Stimulated activated CD4-positive, alpha-beta T cell treated with anti-CD3 and anti-CD28 coated beads, TNF-alpha, amount 100 ng/mL, for 24 hours (primary cell): ENCODE measurements at places on chromosomes 12 and 14.

DNA sequence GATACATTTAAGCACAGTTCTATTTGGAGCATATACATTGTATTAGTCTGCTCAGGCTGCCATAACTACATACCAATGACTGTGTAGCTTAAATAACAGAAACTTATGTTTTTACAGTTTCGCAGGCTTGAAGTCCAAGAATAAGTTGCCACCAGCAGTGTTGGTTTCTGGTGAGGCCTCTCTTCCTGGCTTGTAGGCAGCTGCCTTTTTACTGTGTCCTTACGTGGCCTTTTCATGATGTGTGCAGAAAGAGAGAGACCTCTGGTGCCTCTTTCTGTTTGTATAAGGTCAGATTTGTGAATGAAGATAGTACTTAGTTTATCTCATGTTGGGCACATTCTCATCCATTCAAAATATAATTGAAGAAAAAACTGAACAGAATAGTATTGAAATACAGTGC is 636.6 kb downstream of the FLRT2 start:
- no peak for DNase-seq

DNA sequence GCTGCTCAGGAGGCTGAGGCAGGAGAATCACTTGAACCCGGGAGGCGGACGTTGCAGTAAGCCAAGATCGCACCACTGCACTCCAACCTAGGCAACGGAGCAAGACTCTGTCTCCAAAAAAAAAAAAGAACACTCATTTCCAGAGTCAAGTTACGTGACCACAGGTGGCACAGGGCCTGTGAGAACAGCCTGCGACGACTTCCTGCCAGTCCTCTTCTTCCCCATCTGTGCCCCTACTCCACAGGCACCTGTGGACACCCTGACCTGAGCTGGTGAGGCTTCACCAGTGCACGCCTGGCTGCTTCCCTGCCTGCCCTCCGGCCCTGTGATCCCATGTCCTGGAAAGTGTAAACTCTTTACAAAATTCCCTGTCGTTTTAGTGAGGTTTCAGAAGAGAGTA is 77.7 kb downstream of the PPP2R5C start:
- no peak for DNase-seq

DNA sequence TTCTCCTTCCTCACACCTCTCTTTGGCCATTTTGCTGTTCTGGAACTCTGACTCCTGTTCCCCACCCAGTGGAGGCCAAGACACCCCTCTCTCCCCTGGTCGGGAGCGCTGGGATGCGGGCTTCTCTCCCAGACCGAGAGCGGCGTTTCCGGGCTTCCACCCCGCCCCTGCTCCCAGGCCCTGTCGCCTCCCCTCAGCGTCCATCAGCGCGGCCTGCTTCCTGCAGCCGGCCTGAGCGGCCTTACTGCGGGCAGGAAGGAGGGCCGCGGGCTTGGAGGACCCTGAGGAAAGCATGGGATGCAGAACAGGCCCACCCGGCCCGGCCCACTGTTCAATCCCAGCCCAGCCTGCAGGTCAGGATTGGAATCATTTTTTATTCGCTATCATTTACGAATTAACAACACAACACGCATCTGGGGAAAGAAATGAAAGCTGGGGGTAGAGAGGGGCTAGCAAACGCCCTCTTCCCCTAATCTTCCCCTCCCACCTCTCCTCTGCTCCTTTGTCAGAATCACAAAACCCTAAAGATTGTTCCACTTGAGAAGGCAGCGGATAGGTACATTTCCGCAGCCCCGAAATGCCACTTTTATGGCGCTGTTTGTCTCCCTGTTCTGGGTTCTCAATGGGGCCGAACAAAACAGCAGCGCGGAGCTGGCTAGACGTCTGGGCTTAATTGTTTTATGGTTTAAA is 3.8 kb upstream of the HOXC8 start:
- no peak for DNase-seq

DNA sequence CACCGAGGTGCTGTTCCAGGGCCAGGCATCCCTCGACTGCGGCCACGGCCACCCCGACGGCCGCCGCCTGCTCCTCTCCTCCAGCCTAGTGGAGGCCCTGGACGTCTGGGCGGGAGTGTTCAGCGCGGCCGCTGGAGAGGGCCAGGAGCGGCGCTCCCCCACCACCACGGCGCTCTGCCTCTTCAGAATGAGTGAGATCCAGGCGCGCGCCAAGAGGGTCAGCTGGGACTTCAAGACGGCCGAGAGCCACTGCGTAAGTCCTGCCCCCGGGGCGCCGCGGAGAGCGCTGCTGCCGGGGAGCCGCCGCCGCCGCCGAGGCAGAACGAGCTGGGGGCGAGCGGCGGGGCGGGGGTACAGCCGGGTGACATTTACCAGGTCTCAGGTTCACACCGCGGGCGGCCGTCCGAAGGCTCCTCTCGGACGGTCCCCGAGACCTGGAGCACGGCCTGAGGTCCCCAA is 1.4 kb downstream of the PLXNC1 start:
- DNase-seq, result peak; percentile 24

DNA sequence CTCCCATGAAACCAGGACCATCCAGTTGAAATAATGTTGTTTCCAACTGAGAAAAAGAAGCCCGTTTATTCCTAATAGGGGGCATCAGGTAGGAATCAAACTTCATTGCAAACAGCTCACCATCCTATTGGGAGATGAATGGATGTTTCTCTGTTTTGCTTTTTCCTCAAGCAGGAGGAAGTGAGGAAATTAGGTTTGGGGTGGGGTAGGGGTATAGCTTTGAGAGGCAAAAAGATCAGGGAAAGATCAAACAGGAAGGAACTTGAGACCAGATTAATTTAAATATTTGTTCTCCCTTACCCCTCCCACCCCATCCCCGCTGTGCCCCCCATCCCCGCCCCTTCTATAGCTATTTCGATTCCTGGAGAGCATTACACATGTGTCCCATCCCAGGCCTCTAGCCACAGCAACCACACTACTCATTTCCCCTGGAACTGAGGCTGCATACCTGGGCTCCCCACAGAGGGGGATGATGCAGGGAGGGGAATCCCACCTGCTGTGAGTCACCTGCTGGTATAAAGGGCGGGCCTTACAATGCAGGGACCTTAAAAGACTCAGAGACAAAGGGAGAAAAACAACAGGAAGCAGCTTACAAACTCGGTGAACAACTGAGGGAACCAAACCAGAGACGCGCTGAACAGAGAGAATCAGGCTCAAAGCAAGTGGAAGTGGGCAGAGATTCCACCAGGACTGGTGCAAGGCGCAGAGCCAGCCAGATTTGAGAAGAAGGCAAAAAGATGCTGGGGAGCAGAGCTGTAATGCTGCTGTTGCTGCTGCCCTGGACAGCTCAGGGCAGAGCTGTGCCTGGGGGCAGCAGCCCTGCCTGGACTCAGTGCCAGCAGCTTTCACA is at the start of gene IL23A:
Gene IL23A, plus strand, starts transcription at position 577 of the 850 bp plus-strand sequence. Its CDS starts 161 bp downstream, at position 738.
- peak; percentile 85 for DNase-seq

DNA sequence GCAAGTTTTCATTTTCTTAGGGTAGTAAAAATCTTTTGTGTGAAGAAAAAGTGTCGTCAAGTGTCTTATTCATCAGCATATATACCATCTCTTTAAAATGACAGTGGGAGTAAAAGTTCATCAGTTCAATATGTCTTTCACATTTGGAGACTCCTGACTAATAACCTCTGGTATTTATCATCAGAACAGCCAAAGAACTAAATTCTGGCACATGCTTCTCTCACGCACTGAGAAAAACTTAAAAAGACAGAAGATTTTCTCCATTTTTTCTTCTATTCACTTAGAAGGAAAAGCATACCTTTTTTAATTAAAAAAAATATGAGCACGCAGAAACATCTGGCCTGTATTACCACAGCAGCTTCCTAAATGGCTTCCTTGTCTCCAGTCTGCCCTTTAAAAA is 265.7 kb downstream of the AKAP6 start:
- DNase-seq, result no peak

DNA sequence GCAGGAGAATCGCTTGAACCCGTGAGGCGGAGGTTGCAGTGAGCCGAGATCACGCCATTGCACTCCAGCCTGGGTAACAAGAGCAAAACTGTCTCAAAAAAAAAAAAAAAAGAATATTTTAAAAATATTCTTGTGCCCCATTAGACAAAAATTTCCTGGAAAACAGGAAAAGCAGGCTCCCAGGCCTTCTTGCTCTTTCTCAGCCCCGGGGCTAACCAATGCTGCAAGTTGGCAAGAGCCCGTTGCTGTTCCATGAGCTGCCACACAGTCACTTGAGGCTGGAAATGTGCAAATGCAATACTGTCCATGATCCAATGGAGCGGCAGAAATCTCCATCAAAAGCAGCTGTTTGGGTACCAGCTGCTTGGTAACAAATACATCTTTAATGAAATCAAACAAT is 994.7 kb downstream of the VRK1 start:
- no peak for DNase-seq

DNA sequence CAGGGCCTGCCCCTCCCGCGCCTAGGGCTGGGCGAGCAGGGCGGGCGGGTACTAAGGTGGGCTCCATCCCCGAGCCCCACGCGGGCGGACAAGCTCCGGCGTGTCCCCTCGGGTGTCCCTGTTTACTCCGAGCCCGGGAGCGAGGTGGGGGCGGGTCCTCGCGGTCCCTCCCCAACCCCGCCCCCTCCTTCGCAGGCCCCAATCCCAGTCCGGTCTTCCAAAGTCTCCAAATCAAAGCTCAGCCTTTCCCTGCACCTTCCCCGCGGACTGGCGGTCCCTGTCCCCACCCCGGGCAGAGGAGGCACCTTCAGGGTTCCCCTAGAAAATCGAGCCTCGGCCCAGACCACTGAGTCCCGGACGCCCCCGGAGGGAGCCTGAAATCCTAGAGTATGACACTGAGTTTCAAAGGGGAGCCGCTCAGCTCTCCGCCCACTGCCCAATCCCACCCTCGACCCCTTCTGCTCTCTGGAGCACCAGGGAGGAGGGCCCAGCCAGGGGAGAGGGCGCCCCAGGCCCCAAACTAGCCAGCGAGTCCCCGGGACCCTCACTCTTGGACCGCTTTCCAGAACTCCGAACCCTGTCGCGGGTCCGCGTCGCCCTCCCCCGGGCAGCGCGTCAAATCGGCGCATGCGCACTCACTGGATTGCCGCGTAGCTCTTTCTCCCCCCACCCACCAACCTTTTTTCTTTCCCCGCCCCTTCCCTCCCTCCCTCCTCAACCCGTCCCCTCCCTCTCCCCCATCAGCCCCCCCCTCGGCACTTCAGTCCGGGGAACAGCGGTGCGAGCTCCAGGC is at the start of gene LRP1:
Gene LRP1, plus strand, starts transcription at position 758 of the 793 bp plus-strand sequence. CDS start 482 bp downstream, outside the sequence.
- DNase-seq, result peak; percentile 69

DNA sequence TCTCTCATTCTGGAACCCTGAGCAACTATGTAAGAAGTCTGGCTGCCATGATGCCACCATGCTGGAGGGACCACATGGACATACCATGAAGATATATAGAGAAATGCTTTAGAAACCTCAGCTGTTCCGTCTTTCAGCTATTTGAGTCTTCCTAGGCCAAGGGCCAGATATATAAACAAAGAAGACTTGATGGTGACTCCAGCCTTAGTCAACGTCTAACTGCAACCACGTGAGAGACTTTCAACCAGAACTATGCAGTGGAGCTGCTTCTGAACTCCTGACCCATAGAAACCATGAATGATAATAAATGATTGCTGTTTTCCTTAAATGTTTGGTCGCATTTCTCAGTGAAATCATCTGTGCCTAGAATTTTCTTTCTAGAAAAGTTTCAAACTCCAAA is 20.0 kb upstream of the KITLG start:
- no peak for DNase-seq

- DNase-seq, result peak; percentile 14
Measured at GRCh38 chr14:36604757-36605505, 22.5 kb upstream of the NKX2-8 start.

- no peak for DNase-seq
Measured at GRCh38 chr14:72617391-72618031, 276.4 kb downstream of the DPF3 start.

DNA sequence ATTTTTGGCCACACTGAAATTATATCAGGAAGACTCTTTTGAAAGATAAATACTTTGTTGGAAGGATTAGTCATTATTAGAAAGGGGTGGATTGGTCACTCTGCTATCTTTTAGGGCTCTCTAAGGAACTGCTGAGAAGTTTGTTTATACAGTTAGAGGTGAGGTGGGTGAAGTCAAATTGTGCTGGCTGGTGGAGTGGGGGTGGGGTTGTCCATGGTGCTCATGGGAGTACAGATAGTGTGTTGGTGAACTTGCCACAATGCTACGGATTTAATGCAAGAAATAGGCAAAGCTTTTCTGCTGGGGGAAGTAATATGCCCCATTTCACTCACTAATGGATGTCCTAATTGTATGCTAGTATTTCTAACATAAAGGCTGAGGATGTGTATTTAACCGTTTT is 35.8 kb downstream of the SUSD6 start:
- DNase-seq, result no peak

DNA sequence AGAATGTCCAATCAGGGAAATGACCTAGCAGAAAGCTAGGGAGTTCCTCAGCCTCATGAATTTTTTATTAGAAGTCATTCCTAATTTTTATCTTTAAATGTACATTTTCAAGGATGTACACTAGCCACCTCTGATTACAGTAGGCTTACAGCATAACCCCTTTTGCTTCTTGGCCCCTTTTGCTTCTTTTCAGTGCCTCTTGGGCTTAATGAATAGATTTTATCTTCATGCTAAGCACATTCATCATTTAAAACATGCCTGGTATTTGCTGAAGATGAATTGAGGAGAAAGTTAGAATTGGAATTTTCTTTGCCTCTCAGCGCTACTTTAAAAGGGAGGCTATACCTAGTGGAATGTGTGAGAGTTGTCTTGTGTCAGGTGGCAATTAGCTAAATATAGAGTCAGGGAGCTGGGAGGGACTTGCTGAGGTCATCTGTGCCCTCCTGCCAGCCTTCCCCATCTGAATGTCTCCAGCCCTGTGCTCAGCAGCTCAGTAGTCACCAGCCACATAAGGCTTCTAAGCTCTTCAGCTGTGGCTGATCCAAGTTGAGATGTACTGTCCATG is 132.1 kb downstream of the SAMD4A start:
- no peak for DNase-seq

DNA sequence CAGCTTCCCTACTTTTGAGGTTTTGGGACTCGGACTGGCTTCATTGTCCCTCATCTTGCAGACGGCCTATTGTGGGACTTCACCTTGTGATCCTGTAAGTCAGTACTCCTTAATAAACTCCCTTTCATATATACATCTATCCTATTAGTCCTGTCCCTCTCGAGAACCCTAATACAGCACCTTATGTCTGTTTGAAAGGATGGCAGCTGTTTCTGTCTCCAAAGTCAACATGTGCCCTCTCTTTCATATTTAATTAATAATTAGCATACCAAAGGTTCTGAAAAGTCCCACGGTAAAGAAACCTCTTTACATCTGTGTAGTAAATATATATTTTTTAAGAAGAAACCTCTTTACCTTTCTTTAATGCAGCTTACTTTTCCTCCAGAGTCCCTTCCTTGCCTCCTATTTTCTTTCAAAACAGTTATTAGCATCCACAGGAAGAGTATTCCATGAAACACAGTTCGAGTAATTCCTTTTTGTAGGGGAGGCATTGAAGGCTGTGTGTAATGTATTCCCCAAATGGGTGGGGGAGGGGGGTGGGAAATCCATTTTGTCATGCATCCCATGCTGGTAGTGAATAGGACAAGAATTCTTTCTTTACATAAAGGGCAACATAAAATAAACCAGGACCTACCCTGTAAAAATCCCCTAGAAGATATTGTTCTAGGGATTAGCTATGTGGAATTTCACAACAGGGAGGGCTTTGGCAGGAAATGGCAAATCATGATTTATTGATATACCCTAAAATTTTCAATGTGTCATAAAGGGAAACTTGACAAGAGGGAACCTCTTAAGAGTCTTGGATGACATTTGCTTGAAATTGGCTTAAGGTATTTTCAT is 241.5 kb downstream of the SUDS3 start:
- no peak for DNase-seq
